Chondrocyte (in vitro differentiated cells): ENCODE measurements at places on chromosomes 12 and 14. TPM values are rescaled to one million over a fixed set of nuclear protein-coding genes. Genes with fewer than 3 reads are reported as not detected.

- H3K4me3 ChIP-seq, result no peak overlapping the region
- no peaks in the 10 kb centered on the region for H3K27me3 ChIP-seq
- peaks cover 45% of the 10 kb centered on the region for H3K4me1 ChIP-seq
- no peak for DNase-seq
- H3K27ac ChIP-seq, result no peak overlapping the region
Observed at GRCh38 chr12:42094277-42094676, 50.4 kb downstream of the GXYLT1 start.

- DNase-seq, result no peak
- H3K4me1 ChIP-seq, result peaks cover 15% of the 10 kb centered on the region
- no peaks in the 10 kb centered on the region for H3K36me3 ChIP-seq
- H3K27me3 ChIP-seq, result no peaks in the 10 kb centered on the region
- H3K4me3 ChIP-seq, result no peak overlapping the region
Observed at GRCh38 chr12:89756585-89757398, 48.2 kb upstream of the ATP2B1 start.

GRCh38 chr12:115166698-115167315 lies 482.8 kb upstream of the TBX3 start:
- H3K36me3 ChIP-seq, result no peaks in the 10 kb centered on the region
- H3K27ac ChIP-seq, result no peak overlapping the region
- no peak overlapping the region for H3K4me3 ChIP-seq
- peaks cover 8% of the 10 kb centered on the region for H3K27me3 ChIP-seq
- DNase-seq, result no peak

DNA sequence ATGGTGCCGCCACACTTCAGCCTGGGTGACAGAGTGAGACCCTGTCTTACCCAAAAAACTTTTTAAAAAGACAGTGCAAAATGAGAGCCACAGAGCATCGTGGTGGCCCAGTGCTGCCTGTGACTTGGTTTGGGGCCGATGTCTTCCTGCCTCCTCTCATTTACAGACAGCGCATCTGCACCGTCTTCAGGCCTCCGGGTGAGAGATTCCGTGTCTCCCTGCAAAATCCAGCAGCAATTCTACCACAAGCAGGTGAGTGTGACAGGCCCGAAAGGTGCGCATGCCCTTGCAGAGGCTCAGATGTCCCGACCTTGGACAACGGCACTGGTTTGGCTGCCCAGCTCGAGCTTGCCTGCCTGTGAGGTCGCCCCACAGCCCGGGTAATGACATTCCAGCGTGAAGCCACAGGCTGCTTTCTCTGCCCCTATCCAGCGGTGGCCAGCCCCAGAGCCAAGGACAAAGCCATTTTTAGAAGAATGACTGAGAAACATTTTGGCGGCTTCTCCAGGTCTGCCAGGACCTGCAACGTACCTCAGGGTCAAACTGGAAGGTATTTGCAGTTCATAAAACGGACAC lies 70.3 kb upstream of the RFLNA start:
- H3K27me3 ChIP-seq, result peaks cover 5% of the 10 kb centered on the region
- H3K36me3 ChIP-seq, result peaks cover 4% of the 10 kb centered on the region
- H3K27ac ChIP-seq, result no peak overlapping the region
- no peak for DNase-seq

GRCh38 chr12:94649349-94650142 lies 811 bp downstream of the TMCC3 start:
- DNase-seq, result no peak
- peaks cover 12% of the 10 kb centered on the region for H3K4me1 ChIP-seq
- H3K27me3 ChIP-seq, result peaks cover 19% of the 10 kb centered on the region
- H3K36me3 ChIP-seq, result no peaks in the 10 kb centered on the region
- peak overlapping the region; percentile 12 for H3K27ac ChIP-seq
- peak overlapping the region; percentile 80 for H3K4me3 ChIP-seq

- DNase-seq, result no peak
- H3K36me3 ChIP-seq, result no peaks in the 10 kb centered on the region
- H3K27me3 ChIP-seq, result no peaks in the 10 kb centered on the region
- H3K27ac ChIP-seq, result no peak overlapping the region
Observed at GRCh38 chr14:73762375-73762822, 48.2 kb upstream of the PNMA1 start.

DNA sequence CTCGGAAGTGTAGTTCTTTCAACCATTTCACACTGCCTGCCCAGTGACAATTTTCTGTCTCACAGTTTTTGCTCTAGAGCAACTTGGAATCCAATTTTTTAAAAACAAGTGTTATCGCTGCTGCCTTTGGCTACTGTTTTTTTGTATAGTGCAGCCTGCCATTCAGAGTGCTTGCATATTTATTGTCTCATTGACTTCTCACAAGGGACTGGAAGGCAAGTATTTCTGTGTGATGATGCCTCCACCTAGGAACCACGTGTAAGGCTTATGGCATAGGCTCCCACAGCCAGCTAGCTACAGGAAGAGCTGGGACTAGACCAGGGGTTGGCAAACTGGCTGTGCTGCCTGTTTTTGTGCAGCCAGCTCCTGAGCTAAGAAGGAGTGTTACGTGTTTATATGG lies 903 bp downstream of the PARPBP start:
- H3K36me3 ChIP-seq, result peaks cover 2% of the 10 kb centered on the region
- H3K4me3 ChIP-seq, result peak overlapping the region; percentile 91
- H3K4me1 ChIP-seq, result peaks cover 14% of the 10 kb centered on the region

DNA sequence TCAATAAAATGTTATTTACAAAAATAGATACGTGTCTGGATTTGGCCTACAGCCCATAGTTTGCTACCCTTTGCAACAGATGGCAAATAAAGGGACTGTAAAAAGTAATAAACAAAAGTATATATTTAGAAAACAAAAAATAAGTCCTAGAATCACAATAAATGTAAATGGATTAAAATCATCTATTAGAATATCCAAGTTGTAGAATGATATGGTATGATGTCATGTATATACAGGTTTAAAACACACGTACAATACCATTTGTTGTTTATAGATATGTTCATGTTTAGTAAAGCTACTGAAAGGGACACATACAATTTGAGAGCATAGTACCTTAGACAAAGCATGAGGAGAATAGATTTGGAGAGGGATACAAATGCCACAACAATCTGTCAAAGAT lies 219.5 kb downstream of the BCL11B start:
- H3K27me3 ChIP-seq, result peaks cover 12% of the 10 kb centered on the region
- DNase-seq, result no peak
- no peak overlapping the region for H3K27ac ChIP-seq
- no peak overlapping the region for H3K4me3 ChIP-seq
- H3K36me3 ChIP-seq, result peaks cover 6% of the 10 kb centered on the region

DNA sequence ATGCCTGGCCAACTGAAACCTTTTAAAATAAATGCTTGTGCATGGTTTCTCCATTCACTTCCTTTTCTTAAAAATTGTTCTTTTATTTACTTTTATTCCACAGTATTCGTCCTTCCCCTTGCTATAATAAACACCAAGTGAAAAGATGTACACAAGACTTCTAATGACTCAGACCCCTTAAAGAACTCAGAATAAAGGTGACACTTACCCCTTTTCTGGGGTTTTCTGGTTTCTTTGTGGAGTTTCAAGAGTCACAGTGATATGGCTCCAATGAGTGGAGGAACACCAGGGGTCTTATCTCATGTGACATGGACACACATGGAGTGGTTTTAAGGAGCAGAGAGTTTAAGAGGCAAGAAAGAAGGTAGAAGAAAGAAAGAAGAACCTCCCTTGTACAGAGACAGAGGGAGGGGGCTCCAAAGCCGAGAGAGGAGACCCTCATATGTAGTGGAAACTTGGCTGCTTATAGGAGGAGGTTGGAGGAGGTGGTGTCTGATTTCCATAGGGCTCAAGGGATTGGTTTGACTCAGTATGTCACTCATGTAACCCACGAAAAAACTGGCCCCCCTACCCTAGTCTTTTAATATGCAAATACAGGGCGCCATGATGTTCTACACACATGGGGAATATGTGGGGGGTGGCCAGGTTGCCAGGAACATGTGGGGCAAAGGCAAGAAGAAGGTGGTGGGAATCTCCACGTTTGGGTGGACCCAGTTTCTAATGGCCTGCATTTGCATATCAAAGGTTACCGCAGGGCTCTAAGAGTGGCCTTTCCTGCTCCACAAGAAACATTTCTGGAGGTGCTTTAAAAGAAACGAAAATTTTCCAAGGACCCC lies 22.1 kb upstream of the CD69 start:
- H3K4me3 ChIP-seq, result no peak overlapping the region
- DNase-seq, result no peak
- peaks cover 2% of the 10 kb centered on the region for H3K27me3 ChIP-seq
- no peaks in the 10 kb centered on the region for H3K36me3 ChIP-seq
- no peak overlapping the region for H3K27ac ChIP-seq

GRCh38 chr14:101721951-101722661 lies 39.4 kb upstream of the PPP2R5C start:
- peak overlapping the region; percentile 28 for H3K4me3 ChIP-seq
- peaks cover 16% of the 10 kb centered on the region for H3K4me1 ChIP-seq
- DNase-seq, result no peak
- H3K36me3 ChIP-seq, result no peaks in the 10 kb centered on the region

DNA sequence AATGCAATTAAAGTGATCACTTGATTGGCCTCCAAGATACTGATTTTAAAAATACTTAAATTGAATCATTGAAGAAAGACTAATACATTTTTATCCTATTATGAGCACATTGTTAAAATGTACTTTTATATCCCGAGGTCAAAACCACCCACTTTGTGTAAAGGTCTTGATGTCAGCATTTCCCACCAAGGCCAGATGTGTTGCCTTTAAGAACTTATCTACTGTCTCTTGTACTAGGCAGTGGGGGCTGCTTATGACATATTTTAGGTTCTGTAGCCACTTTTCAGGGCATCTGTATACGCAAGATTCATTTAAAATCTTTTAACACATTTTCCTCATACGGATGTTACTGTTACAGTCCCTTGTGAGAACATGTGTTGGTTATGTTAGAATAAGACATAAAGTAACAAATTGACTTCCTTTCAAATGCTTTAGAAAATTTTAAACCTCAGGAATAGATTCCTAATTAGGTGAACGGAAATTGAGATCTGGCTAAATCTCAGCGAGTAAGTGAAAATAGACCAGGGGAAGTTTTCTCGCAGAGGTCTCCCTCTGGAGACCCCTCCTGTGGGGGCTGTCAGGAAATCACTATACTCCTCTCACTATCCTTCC lies 456.2 kb downstream of the ADAMTS20 start:
- H3K4me1 ChIP-seq, result peaks cover 21% of the 10 kb centered on the region
- no peaks in the 10 kb centered on the region for H3K36me3 ChIP-seq
- H3K4me3 ChIP-seq, result no peak overlapping the region
- no peak overlapping the region for H3K27ac ChIP-seq
- no peaks in the 10 kb centered on the region for H3K27me3 ChIP-seq

DNA sequence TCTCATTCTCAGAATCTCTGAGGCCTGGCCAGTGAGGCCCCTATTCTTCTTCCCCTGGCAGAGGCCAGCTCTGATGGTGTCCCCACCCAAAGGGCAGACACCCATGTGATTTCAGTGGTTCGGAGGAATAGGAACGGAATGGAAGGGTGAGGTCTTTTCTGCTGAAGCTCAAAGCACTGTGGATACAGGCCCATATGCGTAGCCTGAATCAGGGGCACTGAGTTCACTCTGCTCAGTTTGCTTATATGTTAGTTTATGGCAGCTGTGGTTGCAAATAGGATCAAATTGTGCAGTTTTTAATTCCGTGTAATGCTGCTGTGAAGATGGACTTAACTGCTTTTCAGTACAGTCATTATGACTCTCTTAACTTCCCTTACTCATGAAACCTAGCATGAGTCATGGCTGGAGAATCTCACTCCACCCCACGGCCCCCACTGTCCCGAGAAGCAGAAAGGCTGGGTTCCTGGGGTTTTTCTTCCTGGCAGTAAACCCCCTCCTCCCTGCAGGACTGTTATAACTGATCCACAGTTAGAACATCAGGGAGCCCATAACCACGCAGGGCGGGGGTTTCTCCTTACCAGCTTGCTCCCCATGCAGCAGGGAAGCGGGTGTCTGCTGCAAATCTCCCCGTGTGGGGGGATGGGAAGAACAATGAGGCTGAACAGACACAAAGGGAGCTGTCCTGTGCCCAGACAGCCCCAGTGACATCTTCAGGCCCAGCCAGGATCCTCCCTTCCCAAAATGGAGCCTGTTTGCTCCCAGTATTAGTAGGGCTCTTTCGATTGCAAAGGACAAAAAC lies 122.7 kb downstream of the SLC38A6 start:
- peaks cover 74% of the 10 kb centered on the region for H3K4me1 ChIP-seq
- H3K27me3 ChIP-seq, result no peaks in the 10 kb centered on the region
- peak overlapping the region; percentile 99 for H3K27ac ChIP-seq
- peak overlapping the region; percentile 54 for H3K4me3 ChIP-seq
- DNase-seq, result no peak

DNA sequence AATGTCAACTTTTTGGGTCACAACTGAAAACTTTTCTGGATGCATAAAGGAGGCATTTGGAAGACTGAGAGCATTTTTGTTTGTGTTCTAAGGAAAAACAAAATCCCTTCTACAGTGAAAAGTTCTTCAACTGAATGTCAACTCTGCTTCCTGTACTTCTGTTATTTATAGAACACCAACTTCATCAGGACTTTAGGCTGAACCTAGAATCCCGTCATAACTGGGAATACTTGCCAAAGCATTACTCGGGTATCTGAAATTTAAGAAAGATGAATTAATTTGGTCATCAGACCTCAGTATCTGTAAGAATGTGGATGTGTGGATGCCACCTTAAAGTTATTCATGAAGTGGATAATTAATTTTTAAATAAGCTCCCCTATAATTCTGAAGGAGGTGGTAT lies 73.2 kb downstream of the FERMT2 start:
- no peak for DNase-seq
- H3K36me3 ChIP-seq, result peaks cover 53% of the 10 kb centered on the region
- H3K27me3 ChIP-seq, result no peaks in the 10 kb centered on the region

DNA sequence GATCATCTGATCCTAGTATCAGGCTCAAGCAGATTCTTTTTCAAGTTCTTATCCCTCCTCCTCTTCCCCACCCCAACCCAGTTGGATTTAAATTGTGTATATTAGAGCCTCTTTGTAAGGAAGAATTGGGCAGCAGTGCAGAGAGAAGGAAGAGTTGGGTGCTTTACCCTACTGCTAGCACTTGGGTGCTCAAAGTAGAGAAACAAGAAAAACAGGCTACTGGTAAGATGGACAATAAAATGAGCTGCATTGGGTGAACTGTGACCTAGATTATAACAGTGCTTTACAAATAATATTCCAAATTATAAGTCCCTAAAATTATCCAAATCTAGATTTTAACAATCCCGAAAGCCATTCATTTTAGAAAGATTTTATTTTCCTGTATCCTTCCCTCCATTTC lies 363.4 kb upstream of the GARIN6 start:
- no peak for DNase-seq
- H3K27me3 ChIP-seq, result no peaks in the 10 kb centered on the region
- H3K27ac ChIP-seq, result no peak overlapping the region
- no peak overlapping the region for H3K4me3 ChIP-seq

DNA sequence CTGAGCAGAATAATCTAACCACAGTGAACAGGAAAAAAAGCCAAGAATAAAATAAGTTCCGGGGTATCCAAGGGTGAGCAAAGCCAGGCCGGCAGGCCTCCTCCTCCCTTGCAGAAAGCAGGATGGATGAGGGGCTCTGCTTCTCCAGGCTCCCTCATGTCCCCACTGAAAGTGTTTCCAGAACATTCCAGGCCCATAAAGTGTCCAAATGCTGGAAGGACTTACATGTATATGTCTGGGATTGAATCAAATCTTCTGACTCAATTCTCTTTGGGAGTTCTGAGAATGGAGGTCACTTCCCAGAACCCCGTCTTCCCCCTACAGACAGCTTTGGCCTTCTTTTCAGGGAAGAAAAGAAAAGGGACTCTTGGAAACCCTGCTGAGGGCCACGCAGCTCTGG lies 25.0 kb upstream of the BDKRB1 start:
- no peak for DNase-seq
- H3K27ac ChIP-seq, result no peak overlapping the region
- peaks cover 3% of the 10 kb centered on the region for H3K27me3 ChIP-seq
- no peak overlapping the region for H3K4me3 ChIP-seq
- H3K4me1 ChIP-seq, result peaks cover under 1% of the 10 kb centered on the region

DHRS2 gene
- total RNA-seq, result not detected in 3 replicates

CDH24 gene
- 9.3 to 10.6 TPM (median 10.2 TPM) in 3 replicates for total RNA-seq

SLC10A1 gene
- total RNA-seq, result not detected in 3 replicates

KLRC2 gene
- not detected in 3 replicates for total RNA-seq

CBLN3 gene
- total RNA-seq, result 5.2 to 6.1 TPM (median 5.5 TPM) in 3 replicates

B3GNT4 gene
- total RNA-seq, result 0.22 to 1.0 TPM (median 0.77 TPM) in 3 replicates

SLC38A4 gene
- total RNA-seq, result 10.0 to 19.7 TPM (median 11.3 TPM) in 3 replicates
